HFFc6 (cell line): ENCODE measurements at places on chromosomes 7 and 10.

GRCh38 chr10:75682649-75683557, 251.5 kb downstream of the LRMDA start:
- no peak for DNase-seq

DNA sequence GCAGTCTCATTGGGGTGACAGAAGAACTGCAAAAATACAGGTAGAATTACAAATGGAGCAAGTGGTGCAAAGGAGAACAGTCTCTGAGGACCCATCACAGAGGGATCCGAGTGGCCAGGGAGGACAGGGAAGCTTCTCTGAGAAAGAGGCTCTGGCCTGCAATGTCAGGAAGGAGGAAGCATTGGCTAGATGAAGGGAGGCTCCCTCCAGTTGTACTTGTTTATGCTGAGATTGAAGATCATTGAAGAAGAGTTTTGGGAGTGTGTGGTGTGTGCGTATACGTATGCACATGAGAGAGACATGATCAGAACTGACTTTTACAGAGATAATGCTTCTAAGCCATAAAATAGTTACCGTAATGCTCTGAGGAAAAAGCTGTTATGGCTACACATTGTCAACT, 274.7 kb upstream of the FZD8 start:
- no peak for DNase-seq

- DNase-seq = no peak
Measured at GRCh38 chr7:86929293-86930109, 130.0 kb downstream of the ELAPOR2 start.

DNA sequence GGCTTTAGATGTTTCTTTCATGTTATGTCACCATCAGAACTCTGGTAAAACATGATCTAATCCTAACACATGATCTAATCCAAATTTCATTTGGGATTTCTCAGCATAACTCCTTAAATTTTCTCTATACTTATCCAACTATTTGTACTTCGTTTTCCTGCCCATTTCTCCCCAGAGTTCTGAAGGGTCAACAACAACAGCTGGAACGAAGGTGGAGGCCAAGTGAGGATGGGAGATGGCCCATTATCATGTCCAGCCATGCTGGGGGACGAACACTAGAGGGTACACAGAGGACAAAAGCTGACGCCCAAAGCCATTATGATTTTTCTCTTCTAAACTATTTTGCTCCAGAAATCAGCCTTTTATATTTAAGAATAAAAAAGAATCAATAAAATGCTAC, 185.4 kb downstream of the DOCK4 start:
- no peak for DNase-seq

GRCh38 chr7:21640105-21640504, 97.3 kb downstream of the DNAH11 start:
- no peak for DNase-seq

GRCh38 chr10:105514106-105514505, 873.0 kb downstream of the SORCS3 start:
- DNase-seq = no peak

GRCh38 chr10:117136391-117136975, 1.6 kb downstream of the VAX1 start:
- DNase-seq = no peak

GRCh38 chr7:27220440-27220955, 20.6 kb upstream of the HOXA13 start:
- DNase-seq = no peak

DNA sequence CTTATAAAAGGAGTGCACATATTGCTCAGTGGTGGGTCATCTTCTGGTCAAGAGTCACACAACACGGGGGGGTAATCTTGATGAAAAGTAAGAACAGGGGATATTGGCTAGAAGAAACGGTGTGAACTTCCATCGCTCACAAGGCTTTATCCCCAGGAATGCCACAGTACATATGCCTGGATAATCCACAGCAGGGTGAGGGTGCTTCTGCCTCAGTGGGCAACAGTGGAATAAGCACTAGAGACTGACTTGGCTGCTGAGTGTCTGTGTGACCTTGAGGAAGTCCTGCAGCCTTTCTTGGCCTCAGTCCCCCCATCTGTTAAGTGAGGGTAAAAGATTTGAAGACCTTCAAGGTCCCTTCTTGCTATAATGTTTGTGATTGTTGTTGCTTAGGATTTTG, 44.9 kb upstream of the SHH start:
- no peak for DNase-seq

- DNase-seq = peak; percentile 94
Measured at GRCh38 chr10:24901686-24902399, 50.6 kb downstream of the PRTFDC1 start.

- DNase-seq = no peak
Measured at GRCh38 chr7:36937754-36938563, 213.7 kb upstream of the AOAH start.

GRCh38 chr7:11714676-11715075, 117.3 kb downstream of the THSD7A start:
- no peak for DNase-seq

- DNase-seq = no peak
Measured at GRCh38 chr10:112911206-112911605, 38.8 kb upstream of the TCF7L2 start.

DNA sequence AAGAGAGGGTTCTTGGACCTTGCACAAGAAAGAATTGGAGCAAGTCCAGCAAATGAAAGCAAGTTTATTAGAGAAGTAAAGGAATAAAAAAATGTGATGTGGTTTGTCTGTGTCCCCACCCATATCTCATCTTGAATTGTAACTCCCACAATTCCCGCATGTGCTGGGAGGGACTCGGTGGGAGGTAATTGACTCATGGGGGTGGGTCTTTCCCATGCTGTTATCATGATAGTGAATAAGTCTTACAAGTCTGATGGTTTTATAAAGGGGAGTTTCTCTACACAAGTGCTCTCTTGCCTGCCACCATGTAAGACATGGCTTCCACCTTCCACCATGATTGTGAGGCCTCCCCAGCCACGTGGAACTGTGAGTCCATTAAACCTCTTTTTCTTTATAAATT, 39.2 kb upstream of the FZD9 start:
- DNase-seq = no peak

DNA sequence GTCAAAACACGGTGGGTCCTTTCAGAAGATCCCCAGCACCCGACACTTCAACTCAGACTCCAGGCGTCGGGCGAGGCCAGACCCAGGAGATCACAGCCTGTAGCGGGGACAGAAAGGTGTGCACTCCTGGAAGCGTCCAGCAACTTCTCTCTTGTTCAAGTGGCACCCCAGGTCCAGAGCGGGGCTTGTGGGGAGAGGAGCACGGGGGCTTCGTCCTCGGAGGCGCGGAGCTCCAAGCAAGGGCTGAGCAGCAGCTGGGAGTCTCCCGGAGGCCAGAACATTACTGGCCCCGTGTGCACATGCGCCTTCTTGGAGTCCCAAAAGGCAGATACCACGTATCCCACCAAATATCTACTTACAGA, 54.9 kb downstream of the ZRANB1 start:
- no peak for DNase-seq

- DNase-seq = no peak
Measured at GRCh38 chr10:5585517-5586206, 60.9 kb downstream of the CALML3 start.

DNA sequence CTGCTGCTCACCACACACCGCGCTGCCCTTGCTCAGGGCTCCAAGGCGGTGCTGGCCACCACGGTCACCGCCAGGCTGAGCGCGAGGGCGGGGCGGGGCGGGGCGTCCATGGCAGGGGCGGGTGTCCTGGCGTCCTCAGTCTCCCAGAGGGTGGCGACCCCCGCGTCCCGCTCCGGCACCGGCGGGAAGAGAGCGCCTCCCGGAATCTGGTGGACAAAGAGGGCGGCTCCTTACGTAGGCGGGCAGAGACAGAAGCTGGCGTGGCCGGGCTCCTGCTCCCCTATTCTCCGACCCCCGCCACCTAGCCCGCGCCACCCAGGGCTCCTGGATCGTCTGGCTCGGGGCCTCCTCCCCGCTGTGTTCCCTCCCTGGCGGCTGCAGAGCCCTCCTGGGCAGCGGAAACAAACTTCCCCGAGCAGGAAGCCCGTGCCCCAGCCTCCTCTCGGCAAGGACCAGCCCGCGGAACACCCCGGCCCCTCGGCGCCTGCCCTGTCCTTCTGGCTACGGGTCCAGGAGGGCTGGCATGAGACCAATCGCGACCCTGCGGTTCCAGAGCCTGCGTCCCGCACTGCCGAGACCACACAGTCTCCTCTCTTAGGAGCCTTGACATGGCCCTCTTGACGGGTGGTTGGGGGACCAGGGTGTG, 133.8 kb upstream of the ZNF92 start:
- DNase-seq = no peak

GRCh38 chr10:18616337-18616736, 35.0 kb downstream of the NSUN6 start:
- DNase-seq = no peak

- DNase-seq = no peak
Measured at GRCh38 chr10:95336702-95337101, 45.9 kb upstream of the PDLIM1 start.

DNA sequence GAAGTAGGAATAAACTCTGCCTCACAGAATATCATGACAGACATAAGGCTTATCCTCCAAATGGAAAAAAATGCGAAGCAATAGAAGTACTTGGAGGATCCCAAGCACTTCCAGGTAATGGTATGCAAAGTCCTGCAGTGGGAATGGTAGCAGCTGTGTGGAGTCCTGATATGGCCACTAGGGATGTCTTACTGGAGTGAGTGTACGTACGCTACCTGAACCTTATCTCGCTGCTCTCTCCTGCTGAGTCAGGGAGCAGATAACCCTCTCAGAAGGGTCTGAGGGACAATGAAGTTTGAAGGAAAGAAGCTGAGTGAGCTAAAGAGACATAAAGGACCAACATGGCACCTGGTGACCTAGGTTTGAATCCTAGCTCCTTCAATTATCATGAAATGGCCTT, 42.2 kb downstream of the CH25H start:
- DNase-seq = no peak

DNA sequence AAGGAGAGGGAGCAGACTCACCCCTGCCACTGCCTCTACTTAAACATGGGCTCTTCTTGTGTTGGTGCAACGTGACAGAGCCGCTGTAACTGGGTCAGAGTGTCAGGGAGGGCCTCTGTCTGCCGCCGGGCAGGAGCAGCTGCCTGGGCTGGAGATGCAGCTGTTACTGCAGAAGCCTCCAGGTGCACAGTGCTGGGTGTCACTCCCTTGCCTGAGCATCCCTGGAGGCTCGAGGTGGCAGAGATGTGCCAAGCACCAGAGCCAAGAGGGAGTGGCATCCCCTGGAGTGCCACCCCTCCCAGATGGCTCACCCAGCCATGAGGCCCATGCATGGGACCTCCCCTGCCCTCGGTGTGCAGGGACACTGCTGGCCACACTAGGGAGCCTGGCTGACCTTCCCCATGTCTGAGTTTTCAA, 145.7 kb downstream of the PRPF18 start:
- DNase-seq = no peak

DNA sequence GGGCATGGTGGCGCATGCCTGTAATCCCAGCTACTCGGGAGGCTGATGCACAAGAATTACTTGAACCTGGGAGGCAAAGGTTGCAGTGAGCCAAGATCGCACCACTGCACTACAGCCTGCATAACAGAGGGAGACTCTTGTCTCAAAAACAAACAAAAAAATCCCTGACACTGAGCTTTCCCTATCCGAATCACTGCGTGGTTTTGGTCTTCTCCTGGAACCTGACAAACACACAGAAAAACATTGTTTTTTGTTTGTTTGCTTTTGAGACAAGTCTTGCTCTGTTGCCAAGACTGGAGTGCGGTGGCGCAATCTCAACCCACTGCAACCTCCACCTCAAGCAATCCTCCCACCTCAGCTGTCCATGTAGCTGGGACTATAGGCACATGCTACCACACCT, 50.4 kb upstream of the PTPRN2 start:
- no peak for DNase-seq

DNA sequence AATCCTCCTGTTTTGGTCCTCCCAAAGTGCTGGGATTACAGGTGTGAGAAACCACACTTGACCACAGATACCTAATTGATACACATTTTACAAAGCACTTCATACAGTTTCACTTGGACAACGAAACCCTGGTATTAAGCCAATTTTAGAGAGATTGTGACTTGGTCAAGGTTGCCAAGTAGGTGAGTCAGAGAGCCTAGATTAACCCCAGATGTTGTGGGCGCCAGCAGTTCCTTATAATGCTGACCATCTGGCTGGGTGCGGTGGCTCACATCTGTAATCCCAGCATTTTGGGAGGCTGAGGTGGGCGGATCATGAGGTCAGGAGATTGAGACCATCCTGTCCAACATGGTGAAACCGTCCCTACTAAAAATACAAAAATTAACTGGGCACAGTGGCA, 4.9 kb upstream of the PHKG1 start:
- DNase-seq = peak; percentile 84

DNA sequence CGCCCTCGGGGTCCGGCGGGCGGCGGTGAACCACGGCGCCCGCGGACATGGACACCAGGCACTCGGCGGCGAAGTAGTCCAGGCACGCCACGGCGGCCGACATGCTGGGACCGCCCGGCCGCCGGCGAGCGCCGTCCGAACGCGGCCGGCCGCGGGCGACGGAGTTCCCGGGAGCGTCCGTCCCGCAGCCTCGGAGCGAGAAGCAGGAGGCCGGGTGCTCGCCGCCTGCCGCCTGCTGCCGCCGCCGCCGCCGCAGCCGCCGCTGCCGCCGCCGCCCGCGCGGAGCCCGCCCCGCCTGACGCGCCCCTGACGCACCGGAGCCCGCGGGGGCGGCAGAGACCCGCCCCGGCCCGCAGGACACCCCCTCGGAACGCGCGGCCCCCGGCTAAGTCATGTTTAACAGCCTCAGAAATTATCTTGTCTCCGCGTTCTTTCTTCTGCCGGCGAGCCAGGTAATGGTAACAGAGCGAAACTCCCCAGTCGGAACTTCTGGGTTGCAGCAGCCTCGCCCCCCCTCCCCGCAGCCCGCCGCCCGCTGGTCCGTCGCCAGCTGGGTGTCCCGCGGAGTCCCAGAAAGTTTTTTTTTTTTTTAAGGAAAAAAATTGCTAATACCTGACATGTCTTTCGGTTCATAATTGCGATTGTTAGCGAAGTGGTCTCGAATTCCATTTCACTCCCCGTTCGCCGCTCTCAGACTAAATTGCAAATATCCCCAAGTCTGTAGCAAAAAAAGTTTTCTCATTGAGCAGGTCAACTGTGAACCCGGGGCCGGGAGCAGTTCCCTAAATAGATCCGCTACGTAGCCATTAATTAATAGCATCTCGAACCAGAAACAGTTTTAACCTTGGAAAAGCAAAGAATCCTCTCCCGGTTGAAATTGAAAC, at the start of gene KLF14:
Gene KLF14, minus strand, starts transcription at position 277 of the 884 bp plus-strand sequence. Its CDS starts 174 bp downstream, at position 103.
- DNase-seq = no peak
